ENCODE measurements at places on chromosomes 3 and 15. TPM values are rescaled to one million over a fixed set of nuclear protein-coding genes. Genes with fewer than 3 reads are reported as not detected.

Gene FRMD5
- total RNA-seq: 25.5 TPM

DNA sequence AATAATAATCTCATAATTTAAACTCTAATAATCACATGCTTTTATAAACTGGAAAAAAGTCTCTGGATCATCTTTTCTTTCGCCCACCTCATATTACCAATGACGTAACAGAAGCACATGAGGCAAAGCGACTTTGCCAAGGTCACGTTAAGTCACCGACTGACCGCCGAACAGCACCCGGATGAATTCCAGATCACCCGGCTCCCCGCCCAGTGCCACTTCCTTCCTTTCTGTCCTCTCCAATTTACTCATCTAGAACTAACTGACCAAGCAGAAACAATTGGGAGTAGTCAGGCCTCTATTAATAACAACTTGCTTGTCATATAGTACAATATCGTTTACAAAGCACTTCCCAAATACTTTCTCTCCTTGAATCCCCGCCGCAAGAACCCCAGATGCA, 21.1 kb downstream of the FGF12 start:
- H3K27ac ChIP-seq: peak overlapping the region; percentile 86
- DNase-seq: no peak
- no peaks in the 10 kb centered on the region for H3K4me1 ChIP-seq
- no peak overlapping the region for H3K4me3 ChIP-seq

GRCh38 chr3:157274644-157275137, 114.7 kb upstream of the CCNL1 start:
- no peak overlapping the region for H3K27ac ChIP-seq
- no peaks in the 10 kb centered on the region for H3K4me1 ChIP-seq
- H3K36me3 ChIP-seq: no peaks in the 10 kb centered on the region
- no peak for DNase-seq
- no peaks in the 10 kb centered on the region for H3K27me3 ChIP-seq

GRCh38 chr15:69467636-69468035, 15.0 kb downstream of the RPLP1 start:
- no peaks in the 10 kb centered on the region for H3K4me1 ChIP-seq
- no peaks in the 10 kb centered on the region for H3K27me3 ChIP-seq
- peak; percentile 53 for DNase-seq
- no peaks in the 10 kb centered on the region for H3K36me3 ChIP-seq

GRCh38 chr3:14210843-14211594, 32.4 kb downstream of the LSM3 start:
- H3K27ac ChIP-seq: no peak overlapping the region
- H3K27me3 ChIP-seq: no peaks in the 10 kb centered on the region
- DNase-seq: no peak
- H3K36me3 ChIP-seq: no peaks in the 10 kb centered on the region

- H3K36me3 ChIP-seq: no peaks in the 10 kb centered on the region
- DNase-seq: no peak
- H3K27ac ChIP-seq: no peak overlapping the region
- no peak overlapping the region for H3K4me3 ChIP-seq
- H3K27me3 ChIP-seq: no peaks in the 10 kb centered on the region
Observed at GRCh38 chr15:99845009-99845408, 111.8 kb upstream of the LYSMD4 start.

- DNase-seq: no peak
- no peaks in the 10 kb centered on the region for H3K36me3 ChIP-seq
- no peaks in the 10 kb centered on the region for H3K4me1 ChIP-seq
- no peak overlapping the region for H3K4me3 ChIP-seq
Observed at GRCh38 chr15:74517096-74517495, 23.9 kb upstream of the ARID3B start.

DNA sequence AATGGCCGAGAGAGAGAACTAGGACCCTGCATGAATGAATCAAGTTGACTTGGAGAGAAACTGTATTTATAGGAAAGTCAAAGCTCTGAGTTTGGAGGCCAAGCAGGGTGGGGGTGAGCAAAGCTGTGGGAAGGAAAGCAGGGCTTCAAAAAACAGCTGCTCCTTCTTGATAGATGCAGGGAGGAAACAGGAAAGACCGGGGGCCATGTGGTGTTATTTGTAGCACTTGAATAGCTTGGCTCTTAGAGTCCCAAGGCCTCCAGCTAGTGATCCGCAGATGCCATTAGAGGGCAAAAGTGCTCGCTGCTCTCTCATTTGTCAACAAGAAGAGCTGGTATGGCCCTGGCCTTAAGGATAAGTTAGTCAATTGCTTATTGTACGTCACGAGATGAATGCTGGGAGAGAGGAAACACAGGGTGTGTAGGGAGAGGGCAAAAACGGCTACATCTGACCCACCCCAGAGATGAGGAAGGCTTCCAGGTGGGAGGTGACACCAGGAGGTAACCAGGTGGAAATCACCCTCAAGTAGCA, at the start of gene ALG1L2:
Gene ALG1L2 (plus strand): TSS at position 481 of the 531 bp plus-strand sequence. CDS start 186 bp downstream, outside the sequence.
- no peaks in the 10 kb centered on the region for H3K27me3 ChIP-seq
- H3K27ac ChIP-seq: no peak within 1 kb of the TSS
- H3K36me3 ChIP-seq: no peaks in the 10 kb centered on the region
- H3K4me3 ChIP-seq: no peak within 1 kb of the TSS
- no peak for DNase-seq

Gene ZIC1
- 0.04 TPM for total RNA-seq

DNA sequence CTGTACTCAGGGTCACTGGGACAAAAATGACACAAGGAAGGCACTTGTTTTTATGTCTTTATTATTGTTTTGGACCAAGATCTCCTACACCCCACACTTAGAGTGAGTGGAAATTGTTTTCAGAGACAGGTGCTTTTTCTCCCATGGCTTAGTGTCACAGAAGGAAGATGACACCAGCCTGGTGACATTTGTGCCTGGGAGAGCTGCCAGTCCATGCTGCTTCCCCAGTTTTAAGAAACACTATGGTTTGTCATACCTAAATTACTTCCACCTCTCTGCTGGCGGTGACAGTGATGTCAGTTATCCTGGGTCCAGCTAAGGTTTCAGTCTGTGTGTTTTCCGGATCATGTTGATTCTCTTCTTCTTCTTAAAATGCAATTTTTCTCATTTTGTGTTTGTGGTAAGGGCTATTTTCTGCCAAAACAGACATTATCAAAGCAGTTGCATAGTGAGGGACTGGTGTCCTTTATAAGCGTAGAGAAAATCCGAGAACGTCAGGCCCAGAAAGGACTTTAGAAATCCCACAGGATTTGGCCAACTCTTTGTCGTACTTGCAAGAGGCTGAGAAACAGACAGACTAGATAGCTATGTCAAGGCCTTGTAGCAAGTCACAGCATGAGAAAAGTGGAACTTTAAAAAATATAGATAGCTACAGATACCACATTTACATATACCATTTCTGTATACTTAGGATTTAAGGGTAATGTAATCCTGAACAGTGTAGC, 149.5 kb downstream of the TP63 start:
- H3K27ac ChIP-seq: no peak overlapping the region
- DNase-seq: no peak
- no peaks in the 10 kb centered on the region for H3K27me3 ChIP-seq
- H3K4me3 ChIP-seq: no peak overlapping the region
- H3K4me1 ChIP-seq: no peaks in the 10 kb centered on the region
- H3K36me3 ChIP-seq: no peaks in the 10 kb centered on the region

- no peaks in the 10 kb centered on the region for H3K4me1 ChIP-seq
- no peaks in the 10 kb centered on the region for H3K36me3 ChIP-seq
Observed at GRCh38 chr3:11379824-11380701, 107.9 kb downstream of the ATG7 start.

Gene FBXL2
- total RNA-seq: 2.0 TPM

GRCh38 chr3:30113906-30114305, 492.5 kb upstream of the TGFBR2 start:
- H3K4me3 ChIP-seq: no peak overlapping the region
- H3K36me3 ChIP-seq: no peaks in the 10 kb centered on the region
- no peak for DNase-seq
- no peaks in the 10 kb centered on the region for H3K4me1 ChIP-seq

Gene ZMYND10
- 0.26 TPM for total RNA-seq

- no peak for DNase-seq
- H3K36me3 ChIP-seq: no peaks in the 10 kb centered on the region
- H3K4me1 ChIP-seq: no peaks in the 10 kb centered on the region
- no peak overlapping the region for H3K4me3 ChIP-seq
Observed at GRCh38 chr3:166201476-166201875, 364.3 kb upstream of the BCHE start.

Gene FES
- 9.3 TPM for total RNA-seq

DNA sequence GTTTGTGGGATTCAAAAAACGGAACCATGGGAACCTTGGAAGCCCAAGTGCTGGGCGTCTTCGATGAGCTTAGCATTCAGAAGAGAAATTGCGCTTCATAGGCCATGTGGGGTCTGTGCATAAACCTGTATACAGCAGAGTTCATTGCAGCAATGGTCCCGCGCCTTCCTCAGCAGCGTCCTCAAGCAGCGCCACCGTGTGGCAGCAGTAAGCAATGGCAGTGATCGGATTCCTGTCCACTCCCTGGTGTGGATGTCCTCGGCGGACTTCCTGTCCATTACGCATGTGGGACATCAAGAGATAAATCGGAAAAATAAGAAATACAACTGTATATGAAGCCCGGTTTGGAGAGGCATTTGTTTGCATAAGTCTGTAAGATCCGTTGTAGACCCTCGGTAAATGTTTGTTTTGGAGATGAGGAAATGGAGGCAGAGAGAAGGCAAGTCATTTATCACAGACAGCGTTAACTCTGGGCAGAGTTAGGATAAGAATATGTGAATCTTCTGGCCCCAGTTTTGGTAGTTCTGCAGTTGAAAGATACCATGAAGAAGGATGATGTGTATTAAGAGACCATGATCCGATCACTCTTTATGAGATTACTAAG, 57.7 kb downstream of the CNTN4 start:
- DNase-seq: no peak
- H3K4me1 ChIP-seq: no peaks in the 10 kb centered on the region
- H3K27ac ChIP-seq: no peak overlapping the region
- H3K4me3 ChIP-seq: no peak overlapping the region

DNA sequence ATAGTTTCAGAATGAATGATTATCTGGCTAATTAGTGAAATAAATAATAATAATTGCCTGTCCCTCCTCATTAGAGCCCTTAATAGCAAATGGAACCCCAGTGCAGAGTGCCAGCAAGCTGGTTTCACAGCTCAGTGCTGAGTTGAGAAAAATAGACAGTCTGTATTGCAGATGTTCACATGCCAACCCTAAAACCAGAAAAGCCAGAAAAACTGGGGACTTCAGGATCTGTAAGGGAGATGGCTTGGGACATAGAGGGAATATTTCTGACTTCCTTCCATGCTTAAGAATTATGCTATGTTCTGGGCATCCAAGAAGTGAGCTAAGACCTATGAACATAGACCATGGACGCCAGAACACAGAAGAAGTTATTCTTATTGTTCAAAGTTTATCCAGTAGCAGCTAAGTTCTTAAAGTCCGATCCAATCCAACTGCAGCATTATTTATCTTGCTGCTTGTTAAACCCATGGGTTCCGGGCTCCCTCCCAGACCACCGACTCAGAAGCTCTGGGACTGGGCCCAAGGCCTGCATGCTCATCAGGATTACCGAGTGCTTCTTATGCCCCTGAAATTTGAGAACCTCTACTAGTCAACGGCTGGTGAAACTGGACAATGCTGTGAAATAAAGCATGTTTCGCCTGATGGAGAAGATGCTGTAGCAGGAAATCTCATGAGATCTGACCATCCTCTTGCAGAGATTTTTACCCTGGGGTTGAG, 158.3 kb downstream of the FOXB1 start:
- no peaks in the 10 kb centered on the region for H3K27me3 ChIP-seq
- H3K36me3 ChIP-seq: no peaks in the 10 kb centered on the region
- H3K27ac ChIP-seq: no peak overlapping the region
- no peak overlapping the region for H3K4me3 ChIP-seq

Gene SCG3
- total RNA-seq: not detected

GRCh38 chr3:123818921-123819429, 65.2 kb downstream of the MYLK start:
- H3K27me3 ChIP-seq: no peaks in the 10 kb centered on the region
- no peaks in the 10 kb centered on the region for H3K36me3 ChIP-seq
- H3K4me1 ChIP-seq: peaks cover 13% of the 10 kb centered on the region
- no peak overlapping the region for H3K4me3 ChIP-seq

GRCh38 chr3:14803981-14804834, 14.6 kb upstream of the FGD5 start:
- DNase-seq: no peak
- H3K4me1 ChIP-seq: peaks cover 40% of the 10 kb centered on the region
- H3K36me3 ChIP-seq: no peaks in the 10 kb centered on the region
- no peaks in the 10 kb centered on the region for H3K27me3 ChIP-seq
- H3K27ac ChIP-seq: peak overlapping the region; percentile 26
- H3K4me3 ChIP-seq: no peak overlapping the region

Gene ISG20
- total RNA-seq: 11.1 TPM

GRCh38 chr3:186417791-186418190, 55.8 kb upstream of the DGKG start:
- no peaks in the 10 kb centered on the region for H3K36me3 ChIP-seq
- H3K27ac ChIP-seq: no peak overlapping the region
- H3K27me3 ChIP-seq: no peaks in the 10 kb centered on the region
- H3K4me1 ChIP-seq: no peaks in the 10 kb centered on the region

Gene MESP2
- total RNA-seq: not detected

DNA sequence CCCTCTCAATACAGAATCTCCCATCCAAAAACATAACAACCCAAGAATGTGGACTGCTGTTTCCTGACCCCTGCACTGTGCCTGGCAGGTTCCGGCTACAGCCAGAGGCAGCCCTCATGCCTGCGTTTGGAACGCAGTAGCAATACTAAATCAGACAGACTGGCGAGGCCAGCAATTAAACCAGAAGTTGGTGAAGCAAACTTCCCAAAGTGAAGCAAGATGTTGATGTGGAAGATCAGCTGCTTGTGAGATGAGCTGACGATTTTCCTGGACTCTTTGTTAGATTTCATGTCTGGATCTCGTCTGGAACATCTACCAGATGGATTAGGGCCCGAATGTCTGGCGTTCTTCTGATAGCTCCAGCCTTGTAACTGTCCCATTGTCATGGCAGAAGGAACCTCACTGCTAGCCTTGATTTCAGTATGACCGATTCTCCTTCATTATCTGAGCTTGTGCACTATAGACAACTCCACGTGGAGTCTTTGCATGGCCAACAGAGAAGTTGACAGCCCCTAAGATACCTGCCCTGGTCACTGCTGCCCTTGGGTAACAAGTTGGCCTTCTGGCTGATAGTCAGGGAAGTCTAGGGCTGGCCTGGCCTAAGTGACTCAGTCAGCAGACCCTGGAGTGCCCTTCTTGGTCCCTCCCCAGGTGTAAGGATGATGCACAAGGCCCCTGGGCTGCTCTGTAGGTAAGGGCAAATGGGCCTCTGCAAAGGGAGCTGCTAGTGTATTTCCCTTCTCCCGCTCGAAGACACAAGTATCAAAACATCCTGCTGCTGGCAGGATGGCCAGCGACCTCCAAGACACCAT, 126.5 kb downstream of the ADAMTS17 start:
- no peak overlapping the region for H3K4me3 ChIP-seq
- DNase-seq: peak; percentile 61
- no peaks in the 10 kb centered on the region for H3K27me3 ChIP-seq
- peaks cover 44% of the 10 kb centered on the region for H3K4me1 ChIP-seq

GRCh38 chr15:60118146-60118545, 114.0 kb downstream of the FOXB1 start:
- H3K4me1 ChIP-seq: no peaks in the 10 kb centered on the region
- H3K4me3 ChIP-seq: no peak overlapping the region
- H3K27ac ChIP-seq: no peak overlapping the region
- H3K27me3 ChIP-seq: no peaks in the 10 kb centered on the region
- no peaks in the 10 kb centered on the region for H3K36me3 ChIP-seq

Data from right atrium auricular region (tissue), 2 donors.